ENCODE measurements at places on chromosomes 4 and X.

- DNase-seq = no peak
Observed at GRCh38 chrX:135541351-135541750, 20.9 kb downstream of the INTS6L start.

DNA sequence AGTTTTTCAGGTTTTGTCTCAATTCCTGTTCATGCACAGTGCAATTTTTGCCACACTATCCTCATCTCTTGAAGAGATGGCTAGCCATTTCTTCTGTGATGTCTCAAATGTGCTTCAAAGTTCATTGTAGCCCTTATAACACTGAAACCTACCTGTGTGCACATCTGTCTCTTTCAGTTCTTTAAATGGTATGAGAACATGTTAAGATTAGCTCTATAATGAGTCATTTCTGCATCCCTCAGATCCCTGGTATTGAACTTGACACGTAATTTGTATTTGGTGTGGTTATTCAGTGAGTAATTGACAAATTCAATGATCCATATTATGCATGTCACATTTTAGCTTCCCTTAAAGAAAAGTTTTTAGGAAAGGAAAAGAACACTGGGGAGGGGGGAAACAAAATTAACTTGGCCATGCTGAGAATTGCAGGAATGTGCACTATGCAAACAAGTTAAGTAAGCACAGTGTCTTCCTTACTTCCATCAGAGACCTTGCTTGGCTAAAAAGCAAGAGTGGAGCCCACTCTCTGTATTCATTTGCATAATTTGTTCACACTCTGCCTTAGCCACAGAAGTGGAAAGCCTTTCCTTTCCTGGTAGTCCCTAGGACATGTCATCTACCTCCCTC lies 659.8 kb upstream of the MAGEB2 start:
- no peak for DNase-seq

GRCh38 chrX:50565718-50566117 lies 95.1 kb upstream of the DGKK start:
- no peak for DNase-seq

DNA sequence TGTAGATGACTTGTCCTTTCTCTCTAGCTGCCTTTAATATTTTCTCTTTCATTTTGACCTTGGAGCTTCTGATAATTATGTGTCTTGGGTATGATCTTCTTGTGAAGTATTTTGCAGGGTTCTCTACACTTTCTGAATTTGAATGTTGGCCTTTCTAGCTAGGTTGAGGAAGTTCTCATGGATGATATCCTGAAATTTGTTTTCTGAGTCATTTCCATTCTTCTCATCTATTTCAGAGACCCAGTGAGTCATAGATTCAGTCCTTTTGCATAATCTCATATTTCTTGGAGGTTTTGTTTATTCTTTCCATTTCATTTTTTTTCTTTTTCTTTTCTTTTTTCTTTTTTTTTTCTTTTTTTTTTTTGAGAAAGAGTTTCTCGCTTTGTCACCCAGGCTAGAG lies 585.7 kb upstream of the PABPC4L start:
- DNase-seq = no peak

- DNase-seq = no peak
Observed at GRCh38 chr4:18012134-18012806, 9.3 kb downstream of the LCORL start.

GRCh38 chrX:15606136-15606535 lies 5.4 kb upstream of the ACE2 start:
- DNase-seq = no peak

GRCh38 chr4:41643331-41643730 lies 105.2 kb downstream of the PHOX2B start:
- DNase-seq = no peak

- no peak for DNase-seq
Observed at GRCh38 chrX:18971506-18971905, 12.4 kb downstream of the PHKA2 start.

- no peak for DNase-seq
Observed at GRCh38 chr4:175166020-175166419, 247.9 kb downstream of the ADAM29 start.

DNA sequence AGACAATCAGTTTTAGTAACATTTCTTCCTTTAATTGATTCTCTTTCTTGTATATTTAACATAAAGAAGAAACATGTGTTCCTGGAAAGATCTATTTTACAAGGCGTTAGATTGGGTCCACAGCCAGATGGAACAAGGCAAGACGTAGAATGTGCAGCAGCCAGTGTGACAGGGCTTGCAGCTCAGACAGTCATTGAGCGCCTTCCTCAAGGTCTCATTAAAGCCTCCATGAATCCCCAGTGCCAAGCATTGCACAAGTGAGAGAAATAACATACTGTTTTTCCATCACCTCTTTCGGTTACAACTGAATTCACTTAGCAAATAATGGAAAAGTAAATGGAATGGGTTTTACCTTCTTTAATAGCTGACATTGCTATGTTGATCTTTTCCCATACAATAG lies 292.5 kb downstream of the USP46 start:
- no peak for DNase-seq

DNA sequence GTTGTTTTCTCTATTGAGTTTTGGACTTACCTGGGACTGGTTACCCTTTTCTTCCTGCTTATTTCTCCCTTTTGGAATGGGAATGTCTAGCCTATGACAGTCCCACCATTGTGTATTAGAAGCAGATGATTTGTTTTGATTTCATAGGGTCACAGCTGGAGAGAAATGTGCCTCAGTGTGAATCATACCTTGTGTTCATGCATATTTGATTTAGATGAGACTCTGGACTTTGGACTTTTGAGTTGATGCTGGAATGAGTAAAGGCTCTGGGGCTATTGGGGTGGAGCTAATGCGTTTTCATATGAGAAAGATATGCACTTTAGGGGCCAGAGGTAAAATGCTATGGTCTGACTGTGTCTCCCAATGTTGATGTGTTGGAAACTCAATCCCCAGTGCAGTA lies 30.5 kb upstream of the TEX13C start:
- DNase-seq = no peak
